ENCODE measurements at places on chromosomes 3 and 15.

- peak; percentile 26 for DNase-seq
Observed at GRCh38 chr3:100260081-100260684, 609 bp upstream of the TBC1D23 start.

DNA sequence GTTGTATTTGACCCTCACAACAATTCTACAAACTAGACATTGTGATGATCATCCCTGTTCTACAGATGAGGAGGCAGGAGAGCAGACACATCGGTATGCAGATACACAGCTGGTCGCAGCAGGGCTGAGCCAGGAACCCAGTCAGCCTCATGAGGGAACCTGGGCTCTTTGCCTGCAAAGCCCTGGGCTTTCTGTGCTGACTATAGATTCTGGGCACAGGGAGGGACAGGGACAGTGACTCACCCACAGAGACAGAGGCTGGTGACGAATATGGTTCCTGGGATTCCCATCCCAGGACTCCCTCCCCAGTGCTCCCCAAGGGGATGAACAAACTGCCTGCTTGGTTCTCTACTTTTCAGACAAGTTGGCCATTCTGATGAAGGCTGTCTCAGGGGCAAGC, 3.8 kb upstream of the CAMP start:
- DNase-seq, result peak; percentile 82

- DNase-seq, result peak; percentile 83
Observed at GRCh38 chr3:16240229-16241023, 24.3 kb downstream of the DPH3 start.

- DNase-seq, result no peak
Observed at GRCh38 chr3:16885593-16886302, 993 bp downstream of the PLCL2 start.

GRCh38 chr3:177106184-177106583, 91.1 kb downstream of the TBL1XR1 start:
- DNase-seq, result no peak

- DNase-seq, result no peak
Observed at GRCh38 chr3:192237992-192238608, 489.2 kb downstream of the FGF12 start.

DNA sequence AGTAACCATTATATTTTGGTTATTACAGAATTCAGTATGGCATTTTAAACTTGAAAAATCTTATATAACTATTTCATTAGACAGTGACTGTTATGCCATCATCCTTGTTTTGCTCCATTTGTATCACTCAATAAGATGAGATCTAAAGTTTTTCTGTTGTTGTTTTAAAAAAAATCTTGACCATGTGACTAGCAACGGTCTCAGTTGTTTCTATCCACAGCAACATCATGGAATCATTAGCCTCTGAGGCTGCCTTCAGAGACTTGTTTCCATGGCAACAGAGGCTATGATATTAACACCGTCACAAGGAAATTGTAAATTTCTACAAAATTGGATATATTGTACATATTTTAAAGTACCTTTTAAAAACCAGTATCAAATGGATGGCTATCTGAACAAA, 129.8 kb downstream of the DLG1 start:
- peak; percentile 53 for DNase-seq

DNA sequence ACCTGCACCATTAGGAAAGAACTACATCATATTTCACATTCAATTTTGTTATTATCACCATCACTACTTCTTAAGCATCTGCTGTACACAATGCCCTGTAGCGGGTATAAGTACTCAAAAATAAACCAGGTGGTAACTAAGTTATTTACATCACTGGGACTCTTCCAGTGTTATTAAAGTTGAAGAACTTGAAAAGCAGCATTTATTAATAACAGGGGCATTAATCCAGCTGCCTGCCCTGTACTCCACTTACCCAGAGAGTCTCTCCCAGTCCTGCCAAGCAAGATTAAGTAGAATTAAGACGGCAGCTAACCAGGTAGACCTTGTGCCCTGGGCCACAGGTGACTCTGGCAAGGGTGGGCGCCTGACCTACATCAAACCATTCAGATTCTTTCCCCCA, 65.2 kb downstream of the FHIT start:
- no peak for DNase-seq

DNA sequence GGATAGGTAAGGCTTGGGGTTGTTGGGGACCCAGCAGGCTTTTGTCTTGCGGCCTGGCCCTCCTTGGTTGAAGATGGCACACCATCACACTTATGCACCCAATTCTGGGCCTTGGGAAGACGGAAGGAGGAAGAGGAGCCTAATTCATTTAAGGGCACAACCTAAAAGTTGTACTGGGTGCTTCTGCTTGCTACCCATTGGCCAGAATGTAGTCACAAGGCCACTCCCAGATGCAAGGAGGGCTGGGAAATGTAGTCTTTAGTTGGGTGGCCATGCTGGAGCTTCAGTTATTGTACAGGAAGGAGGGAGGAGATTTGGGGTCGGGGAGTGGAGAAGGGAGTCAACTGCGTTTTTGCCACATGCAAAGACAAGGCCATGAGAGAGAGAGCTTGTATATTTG, 109.2 kb downstream of the TMEM266 start:
- DNase-seq, result no peak

- DNase-seq, result no peak
Observed at GRCh38 chr3:52681596-52681995, 4.1 kb downstream of the PBRM1 start.

- DNase-seq, result no peak
Observed at GRCh38 chr3:31509147-31509728, 23.5 kb upstream of the STT3B start.

GRCh38 chr3:134839422-134839821, 44.4 kb downstream of the EPHB1 start:
- no peak for DNase-seq

DNA sequence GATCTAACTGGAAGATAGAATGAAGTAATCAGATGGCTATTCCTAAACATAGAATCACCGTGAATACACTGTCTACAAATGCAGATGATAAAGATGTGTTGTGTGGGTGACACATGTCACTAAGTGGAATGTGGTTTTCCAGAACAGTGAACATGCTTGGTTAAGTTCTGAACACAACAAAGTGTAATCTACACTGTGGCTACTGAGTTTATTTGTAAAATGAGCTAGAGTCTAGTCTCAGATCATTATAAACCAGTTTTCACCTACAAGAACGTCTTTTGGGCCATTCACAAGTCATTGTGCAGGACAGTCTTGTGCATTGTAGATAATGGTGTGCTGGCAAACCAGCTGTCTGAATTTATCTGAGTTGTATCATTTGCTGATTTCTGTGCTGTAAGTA, 35.3 kb downstream of the OXNAD1 start:
- no peak for DNase-seq

DNA sequence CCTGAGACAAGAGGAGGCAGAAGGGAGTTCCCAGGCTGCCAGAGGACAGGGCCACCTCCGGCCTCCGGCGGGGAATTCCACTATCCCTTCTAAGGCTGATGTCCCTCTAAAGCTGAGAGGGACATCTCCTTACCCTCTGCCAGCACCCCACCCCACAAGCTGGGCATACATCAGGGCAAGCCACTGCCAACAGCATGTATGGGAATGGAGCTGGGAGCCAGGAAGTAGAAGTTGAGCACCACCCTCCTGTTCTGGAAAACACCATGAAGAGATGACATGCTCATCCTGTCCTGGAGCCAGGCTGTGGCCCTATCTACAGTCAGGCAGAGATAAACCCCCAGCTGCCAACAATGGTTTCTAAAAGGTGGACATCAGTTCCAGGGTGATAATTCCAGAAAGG, 7.1 kb downstream of the PLCD1 start:
- no peak for DNase-seq

DNA sequence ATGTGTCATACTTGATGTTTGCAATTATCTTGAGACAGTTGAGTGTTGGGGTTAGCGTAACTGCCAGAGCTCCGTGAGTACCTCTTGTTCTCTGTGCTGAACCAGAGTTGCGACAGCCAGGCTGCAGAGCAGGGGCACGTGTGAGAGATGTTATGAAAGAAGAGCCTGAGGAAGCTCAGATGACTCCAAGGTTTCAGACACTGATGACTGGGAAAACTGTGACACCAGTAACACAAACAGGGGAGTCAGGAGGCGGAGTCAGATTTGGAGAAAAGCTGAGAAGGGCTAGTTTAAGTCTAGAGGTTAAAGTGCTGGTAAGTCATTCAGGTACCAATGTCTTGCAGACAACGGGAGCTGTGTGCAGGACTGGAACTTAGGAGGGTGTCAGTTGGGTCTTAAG, 45.0 kb downstream of the BLM start:
- DNase-seq, result peak; percentile 83

DNA sequence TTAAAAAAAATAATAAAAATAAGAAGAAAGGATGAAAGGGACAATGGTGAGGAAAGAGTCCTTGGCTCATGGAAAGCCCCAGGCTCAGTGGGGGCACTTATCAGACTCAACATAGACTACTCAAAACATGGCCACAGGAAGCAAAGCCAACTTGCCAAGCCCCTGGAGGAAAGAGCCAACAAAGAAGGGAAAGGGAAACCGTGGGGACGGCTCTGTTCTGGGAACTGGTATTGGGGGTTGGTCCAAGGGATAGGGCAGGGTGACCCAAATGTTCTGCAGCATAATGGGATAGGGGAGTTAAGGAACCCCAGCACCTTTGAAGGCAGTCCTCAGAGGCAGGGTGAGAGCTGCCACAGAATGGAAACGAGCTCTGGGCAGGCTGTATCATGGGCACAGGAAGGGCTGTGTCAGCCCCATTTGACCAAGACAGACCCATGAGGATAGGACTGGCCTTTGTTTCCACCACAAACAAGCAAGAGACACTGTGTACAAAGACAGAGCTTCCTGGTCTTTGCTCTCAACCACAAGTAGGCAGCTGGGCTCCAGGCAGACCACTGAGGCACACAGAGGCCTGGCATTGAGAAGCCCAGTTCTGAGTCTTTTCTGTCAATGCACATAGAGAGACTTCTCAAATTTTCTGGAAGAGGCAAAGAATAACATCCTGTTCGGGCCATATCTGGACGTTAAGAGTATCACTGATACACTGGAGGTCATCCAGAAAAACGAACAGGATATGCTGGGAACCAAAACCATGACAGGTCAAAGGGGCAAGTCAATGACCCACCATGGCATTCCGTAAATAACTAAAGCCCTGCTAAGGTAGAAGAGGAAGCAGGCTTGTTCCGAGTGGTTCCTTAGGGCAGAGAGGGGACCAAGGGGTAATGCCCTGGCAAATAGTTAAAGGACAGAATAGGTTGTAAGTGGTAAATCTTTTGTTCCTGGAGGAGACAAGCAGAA, 10.6 kb upstream of the SEMA7A start:
- no peak for DNase-seq

DNA sequence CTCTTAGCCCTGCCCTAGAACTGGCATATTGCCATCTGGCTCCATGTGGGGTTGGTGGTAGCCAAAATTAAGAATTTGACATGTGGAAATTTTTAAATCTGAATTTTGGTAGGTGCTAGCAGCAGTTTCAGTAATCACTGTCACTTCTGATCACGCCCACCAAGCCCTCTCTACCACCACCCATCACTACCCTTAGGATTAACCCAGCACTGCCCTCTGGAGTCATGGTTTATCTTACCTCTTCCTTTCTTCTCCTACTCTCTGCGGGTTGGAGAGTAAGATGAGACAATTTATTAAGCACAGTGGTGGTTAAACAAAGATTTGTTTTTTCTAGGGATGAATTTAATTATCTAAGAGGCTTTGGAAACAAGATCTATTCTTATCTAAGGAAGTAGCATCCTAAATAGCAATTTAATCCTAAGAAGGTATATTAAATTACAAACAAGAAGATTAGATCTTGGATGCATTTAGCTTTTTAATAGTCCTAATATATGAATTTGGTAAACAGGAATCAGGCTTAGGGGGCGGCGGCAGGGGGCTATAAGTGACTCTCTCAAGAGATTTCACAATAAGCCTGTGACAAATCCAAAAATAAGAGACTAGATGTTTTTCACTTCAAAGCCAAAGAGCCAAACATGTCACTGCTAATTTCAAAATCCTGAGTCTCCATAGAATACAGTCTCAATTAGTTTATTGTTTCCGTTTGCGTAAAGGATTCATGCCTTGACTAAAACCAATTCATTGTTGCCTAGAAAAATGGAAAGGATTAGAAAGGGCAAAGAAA, 498.4 kb upstream of the UBE2E2 start:
- no peak for DNase-seq

- peak; percentile 61 for DNase-seq
Observed at GRCh38 chr3:147775816-147776530, 366.8 kb downstream of the ZIC1 start.

GRCh38 chr3:48990636-48991469, 812 bp downstream of the P4HTM start:
- DNase-seq, result peak; percentile 39

GRCh38 chr15:63067306-63067705, 24.8 kb downstream of the TPM1 start:
- no peak for DNase-seq

DNA sequence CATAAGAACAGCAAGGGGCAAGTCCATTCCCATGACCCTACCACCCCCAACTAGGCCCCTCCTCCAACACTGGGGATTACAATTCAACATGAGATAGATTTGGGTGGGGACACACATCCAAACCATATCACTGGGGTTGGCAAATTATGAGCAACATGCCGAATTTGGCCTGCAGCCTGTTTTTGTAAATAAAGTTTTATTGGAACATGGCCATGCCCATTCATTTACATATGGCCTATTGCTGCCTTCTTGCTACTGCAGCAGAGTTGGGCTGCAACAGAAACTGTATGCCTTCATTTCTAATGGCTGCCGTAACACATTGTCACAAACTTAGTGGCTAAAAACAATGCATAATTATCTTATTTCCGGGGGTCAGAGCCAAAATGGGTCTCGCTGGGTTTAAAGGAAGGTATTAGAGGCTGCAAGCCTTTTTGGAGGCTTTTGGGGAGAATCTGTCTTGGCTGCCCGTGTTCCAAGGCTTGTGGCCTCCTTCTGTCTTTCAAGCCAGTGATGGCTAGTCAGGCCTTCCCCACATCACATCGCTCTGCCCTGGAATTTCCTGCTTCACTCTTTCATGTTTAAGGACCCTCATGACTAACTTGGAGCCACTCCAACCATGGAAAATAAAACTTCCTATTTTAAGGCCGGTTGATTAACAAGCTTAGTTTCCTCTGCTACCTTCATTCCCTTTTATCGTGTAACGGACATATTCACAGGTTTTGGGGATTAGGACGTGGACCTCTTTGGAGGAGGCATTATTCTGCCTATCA, 428.5 kb upstream of the PROK2 start:
- DNase-seq, result no peak

- no peak for DNase-seq
Observed at GRCh38 chr15:57604507-57604906, 12.8 kb downstream of the MYZAP start.

- DNase-seq, result no peak
Observed at GRCh38 chr15:33664947-33665346, 303.4 kb upstream of the CHRM5 start.

GRCh38 chr15:88636050-88636449, 2.8 kb upstream of the ISG20 start:
- no peak for DNase-seq

DNA sequence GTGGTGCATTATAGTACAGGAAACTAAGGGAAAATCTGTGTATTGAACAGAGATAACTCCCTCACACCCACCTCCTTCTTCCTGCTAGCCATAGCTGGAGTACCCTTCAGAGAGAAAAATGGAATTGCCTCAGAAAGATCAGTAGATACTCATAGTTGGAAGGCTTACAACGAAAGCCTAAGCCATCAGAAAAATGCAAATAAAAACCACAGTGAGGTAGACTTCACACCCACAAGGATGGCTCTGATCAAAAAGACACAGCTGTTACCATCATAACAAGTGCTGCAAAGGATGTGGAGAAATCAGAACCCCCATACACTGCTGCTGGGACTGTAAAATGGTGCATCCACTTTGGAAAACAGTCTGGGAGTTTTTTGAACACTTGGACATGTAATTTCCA, 7.4 kb upstream of the DLG1 start:
- no peak for DNase-seq
